ENCODE measurements at places on chromosomes 12 and 14.

DNA sequence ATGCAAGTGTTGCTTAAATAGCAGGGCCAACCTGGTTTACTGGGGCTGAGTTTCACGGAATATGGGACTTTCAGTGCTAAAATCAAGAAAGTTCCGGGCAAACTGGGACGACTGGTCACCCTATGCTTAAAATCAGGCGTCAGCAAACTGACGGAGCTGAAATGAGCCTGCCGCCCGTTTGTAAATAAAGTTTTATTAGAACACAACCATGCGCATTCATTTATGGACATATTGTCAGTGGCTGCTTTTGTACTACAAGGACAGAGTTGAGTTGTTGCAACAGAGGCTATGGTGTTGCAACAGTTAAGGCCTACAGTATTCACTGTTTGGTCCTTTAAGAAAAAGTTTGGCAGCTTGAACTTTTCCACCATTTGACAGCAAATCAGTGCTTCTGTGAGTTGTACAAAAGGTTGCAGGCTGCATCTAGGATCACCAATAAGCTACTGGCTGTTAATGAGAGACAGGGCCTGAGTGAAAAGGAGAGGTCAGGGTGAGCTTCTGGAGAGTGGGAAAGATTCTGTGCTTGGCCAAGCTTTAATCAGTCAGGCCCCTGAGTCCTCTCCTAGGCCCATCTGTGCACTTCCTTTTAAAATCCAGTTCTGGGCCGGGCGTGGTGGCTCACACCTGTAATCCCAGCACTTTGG lies 13.3 kb downstream of the SELPLG start:
- DNase-seq = no peak

DNA sequence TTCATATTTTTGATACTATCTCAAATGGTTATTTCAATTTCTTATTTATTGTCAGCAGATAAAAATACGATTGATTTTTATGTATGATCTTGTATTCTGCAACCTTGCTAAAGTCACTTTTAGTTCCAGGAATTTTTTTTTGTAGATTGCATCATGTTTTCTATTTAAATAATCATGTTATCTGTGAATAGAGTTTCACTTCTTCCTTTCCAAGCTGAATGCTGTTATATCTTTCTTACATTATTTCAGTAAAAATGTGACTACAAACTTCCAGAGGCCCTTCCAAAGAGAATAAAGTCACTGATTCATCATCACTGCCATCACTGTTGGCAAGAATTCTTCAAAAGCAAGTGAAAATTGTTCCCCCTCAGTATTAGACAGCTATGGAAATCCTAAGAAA lies 104.7 kb upstream of the RAP1B start:
- no peak for DNase-seq

DNA sequence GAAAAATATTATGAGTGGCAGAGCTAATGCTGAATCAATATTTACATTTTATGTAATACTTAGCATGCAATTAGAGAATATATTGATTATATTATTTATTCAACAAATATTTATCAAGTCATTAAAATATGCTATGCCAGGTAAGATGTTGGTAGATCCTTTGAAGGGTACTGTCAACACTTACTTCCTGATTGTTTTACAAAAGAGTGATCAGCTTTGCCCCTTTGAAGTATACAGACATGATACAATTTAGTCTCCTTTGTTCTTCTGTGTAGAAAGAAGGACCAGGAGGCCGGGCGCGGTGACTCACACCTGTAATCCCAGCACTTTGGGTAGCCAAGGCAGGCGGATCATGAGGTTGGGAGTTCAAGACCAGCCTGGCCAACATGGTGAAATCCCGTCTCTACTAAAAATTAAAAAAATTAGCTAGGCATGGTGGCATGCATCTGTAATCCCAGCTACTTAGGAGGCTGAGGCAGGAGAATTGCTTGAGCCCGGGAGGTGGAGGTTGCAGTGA lies 73.9 kb upstream of the IFNG-AS1 start:
- no peak for DNase-seq

DNA sequence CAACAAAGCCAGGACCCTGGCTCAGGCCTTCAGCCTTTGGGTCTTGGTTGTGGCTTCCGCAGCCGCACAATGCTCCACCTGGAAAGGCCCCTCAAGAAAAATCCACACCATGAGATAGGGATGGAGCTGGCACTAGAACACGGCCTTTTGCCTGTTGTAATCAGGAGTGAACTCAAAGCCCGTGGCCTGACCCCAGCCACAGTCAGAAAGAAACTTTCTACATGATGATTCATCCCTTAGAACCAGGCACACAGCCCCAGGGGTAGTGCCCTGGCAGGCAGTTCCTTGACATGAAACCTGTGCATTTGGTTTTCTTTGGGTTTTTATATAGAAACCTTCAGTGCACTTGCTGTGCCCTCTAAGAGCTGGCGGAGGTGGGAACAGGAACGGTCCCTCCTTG lies 5.1 kb downstream of the CLMN start:
- peak; percentile 4 for DNase-seq

GRCh38 chr14:72165229-72165698 lies 233.0 kb downstream of the RGS6 start:
- no peak for DNase-seq

GRCh38 chr12:130993759-130994670 lies 40.3 kb downstream of the ADGRD1 start:
- DNase-seq = no peak

DNA sequence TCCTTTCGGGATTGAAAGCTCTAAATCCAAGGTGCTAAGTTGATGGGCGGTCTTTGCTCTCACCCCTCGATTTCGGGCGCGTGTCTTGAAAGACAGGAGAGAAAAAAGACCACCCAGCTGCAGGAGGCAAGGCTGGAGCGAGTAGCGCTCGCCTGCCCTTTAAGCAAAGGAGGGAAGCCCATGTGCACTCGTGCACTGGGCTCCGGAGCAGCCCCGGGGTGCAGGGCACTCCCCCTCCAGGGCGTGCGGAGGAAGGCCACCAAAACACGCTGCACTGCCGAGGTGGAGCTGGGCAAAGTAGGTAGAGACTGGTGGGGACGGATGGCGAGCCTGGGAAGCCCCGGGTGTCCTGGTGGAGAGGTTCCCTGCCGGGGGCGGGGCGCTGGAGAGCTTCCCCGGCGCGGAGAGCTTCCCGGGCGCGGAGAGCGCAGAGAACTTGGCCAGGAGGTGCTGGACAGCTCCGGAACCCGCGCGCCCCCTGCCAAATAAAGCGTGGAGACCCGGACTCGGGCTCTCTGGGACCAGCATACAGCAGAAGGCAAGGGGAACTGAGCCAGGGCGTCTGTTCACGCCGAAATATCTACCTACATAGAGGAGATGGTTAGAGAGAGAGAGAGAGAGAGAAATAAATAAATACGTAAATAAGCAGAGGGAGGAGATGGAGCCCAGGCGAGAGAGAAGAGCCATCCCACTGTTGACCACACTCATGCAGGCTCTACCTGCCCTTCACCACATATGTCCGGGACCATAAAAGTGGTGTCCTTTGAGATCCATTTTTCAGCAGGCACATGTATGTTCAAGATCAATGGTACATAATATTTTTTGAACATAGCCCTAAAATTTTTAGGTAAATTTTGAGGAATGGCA lies 662 bp upstream of the NELL2 start:
- DNase-seq = peak; percentile 35

DNA sequence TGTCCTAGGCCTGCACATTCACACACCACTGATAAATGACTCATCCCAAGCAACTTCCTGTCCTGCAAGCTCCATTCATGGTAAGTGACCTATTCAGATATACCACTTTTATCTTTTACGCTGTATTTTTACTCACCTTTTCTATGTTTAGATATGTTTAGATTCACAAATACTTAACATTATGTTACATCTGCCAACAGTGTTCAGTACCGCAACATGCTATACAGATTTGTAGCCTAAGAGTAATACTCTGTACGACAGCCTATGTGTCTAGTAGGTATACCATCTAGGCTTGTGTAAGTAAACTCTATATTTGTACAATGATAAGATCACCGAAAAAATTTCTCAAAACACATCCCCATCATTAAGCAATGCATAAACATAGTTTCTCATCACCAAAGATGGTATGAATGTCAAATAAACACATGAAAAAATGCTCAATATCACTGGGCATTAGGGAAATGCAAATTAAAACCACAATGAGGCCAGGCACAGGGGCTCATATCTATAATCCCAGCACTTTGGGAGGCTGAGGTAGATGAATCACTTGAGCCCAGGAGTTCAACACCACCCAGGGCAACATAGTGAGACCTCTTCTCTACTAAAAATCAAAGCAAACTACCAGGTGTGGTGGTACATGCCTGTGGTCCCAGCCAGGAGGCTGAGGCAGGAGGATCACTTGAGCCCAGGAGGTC lies 20.7 kb downstream of the ATXN2 start:
- no peak for DNase-seq

DNA sequence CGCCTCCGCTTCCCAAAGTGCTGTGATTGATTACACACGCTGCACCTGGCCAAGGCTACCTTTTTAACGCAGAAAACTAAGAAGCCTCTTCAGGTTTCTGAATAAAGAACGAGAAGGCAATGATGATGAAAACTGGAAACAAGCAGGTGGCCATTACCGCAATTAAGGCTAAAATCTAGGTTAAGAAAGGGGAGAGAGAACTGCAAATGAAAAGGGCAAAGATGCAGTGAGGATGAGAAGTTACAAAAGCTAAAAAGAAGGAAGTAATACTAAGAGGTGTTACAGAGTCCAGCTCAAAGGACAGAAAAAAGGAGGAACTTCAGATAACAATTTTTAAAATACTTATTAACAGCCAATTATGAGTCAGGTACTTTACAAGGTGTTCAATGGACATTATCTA lies 79.7 kb downstream of the DUSP16 start:
- no peak for DNase-seq

DNA sequence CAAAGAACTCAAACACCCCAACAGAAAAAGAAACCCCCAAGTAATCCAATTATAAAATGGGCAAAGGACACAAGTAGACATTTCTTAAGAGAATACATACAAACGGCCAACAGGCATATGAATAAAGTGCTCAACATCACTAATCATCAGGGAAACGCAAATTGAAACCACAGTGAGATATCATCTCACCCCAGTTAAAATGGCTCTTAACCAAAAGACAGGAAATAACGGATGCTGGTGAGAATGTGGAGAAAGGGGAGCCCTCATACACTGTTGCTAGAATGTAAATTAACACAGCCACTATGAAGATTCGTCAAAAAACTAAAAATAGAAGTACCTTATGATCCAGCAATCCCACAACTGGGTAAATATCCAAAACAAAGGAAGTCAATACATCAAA lies 52.4 kb downstream of the CLMN start:
- no peak for DNase-seq

DNA sequence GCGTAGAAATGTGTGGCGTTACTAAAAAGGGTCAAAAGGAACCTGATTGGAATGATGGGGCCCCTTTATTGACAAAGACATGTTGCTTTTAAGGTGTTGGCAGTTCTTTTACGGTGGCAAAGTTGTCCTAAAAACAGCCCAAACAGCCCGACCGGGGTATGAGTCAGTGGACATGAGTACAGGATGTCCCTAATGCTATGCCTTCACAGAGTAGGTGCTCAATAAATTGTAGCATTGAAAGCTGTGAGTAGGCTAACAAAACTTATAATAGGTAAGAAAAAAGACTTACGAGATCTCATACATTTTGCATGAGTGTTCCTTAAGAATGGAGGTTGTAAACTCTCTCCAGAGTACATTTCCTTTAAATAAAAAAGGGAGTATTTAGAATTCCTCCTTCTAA lies 2.6 kb downstream of the ELK3 start:
- no peak for DNase-seq

GRCh38 chr14:42323426-42323825 lies 716.8 kb downstream of the LRFN5 start:
- no peak for DNase-seq

- DNase-seq = no peak
Measured at GRCh38 chr12:131137009-131137835, 183.5 kb downstream of the ADGRD1 start.

DNA sequence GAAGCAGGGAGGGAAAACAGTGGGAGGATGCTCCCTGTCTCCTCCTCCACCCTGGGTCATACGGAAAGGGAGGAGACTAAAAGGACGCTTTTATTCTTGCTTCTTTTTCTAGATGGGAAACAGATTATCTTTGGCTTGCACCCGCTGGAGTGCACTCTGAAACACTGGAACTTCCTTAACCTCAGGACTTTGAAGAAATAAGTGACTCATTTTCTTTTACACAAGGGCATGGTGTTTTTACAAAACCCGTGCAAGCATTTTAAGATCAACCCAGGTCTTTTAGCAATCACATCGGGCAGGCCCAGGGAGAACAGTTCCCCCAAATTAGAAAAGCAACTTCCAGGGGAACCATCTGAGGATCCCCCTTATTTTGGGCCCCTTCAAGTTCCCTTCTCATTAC lies 80.9 kb upstream of the TSPAN11 start:
- no peak for DNase-seq

DNA sequence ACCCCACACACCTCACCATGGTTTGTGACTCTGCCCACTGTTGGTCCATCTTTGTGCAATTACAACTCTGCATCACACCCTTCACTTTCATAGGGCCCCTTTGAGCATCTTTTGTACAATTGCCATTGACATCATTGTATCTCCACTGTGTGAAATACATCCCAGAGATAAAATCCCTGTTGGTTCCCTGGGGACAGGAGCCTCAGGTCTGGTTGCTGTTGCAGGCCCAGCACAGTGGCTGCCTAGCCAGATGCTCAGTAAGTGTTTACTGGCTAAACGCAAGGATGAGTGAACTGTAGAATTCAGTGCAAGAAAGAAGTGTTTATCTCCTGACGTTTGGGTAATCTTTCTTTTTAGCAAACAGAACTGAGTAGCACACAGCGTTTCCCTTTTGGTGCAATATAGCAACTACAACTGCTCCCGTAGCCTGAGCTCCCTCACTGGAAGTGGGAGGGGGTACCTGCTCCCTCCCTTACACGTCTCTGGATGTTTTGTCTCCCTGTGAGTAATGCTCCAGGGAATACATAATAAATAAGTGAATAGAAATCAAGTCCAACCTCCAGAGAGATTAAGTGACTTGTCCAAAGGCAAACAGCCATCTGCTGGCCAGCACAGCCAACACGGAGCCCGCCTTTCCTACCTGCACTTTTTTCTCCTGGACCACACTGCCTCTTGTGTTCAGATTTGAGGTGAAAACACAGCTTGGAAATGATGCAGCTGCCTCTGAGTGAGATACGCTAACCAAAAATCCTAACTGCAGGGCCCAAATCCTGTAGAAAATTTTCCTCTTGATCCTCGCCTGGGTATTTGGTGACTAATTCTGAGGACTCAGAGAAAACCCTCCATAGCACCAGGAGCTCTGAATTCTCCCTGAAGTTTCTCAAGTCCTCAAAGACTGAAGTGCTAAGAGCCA lies 27.4 kb downstream of the GALNT16 start:
- no peak for DNase-seq

DNA sequence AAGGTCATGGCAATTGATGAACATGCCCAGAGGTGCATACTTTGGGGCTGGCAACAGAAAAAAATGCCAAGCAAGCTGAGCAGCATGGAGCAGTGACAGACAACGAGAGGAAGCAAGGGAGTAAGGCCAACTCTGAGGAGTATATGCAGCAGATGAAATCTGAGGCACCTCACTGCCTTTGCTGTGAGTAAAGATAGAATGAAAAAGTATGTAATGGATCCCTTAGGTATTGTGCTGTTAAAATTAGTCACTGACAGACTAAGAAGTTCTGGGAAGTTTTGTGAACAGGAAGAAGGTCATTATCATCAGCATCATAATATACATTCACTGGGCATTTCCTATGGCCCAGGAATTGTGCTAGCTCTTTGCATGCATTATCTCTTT lies 269.9 kb downstream of the DUSP6 start:
- no peak for DNase-seq

Data from activated CD4-positive, alpha-beta T cell treated with anti-CD3 and anti-CD28 coated beads, Interleukin-2, amount 50 U/mL, for 24 hours (primary cell).